Activated gamma-delta T cell treated with Interleukin-2 at 50 U/mL for 16 hours (primary cell): ENCODE measurements at places on chromosomes 1 and 21.

GRCh38 chr1:90946630-90947029 lies 75.2 kb downstream of the ZNF644 start:
- no peak for DNase-seq

- DNase-seq = no peak
Observed at GRCh38 chr1:75392278-75392677, 218.6 kb downstream of the SLC44A5 start.

GRCh38 chr1:110350360-110350759 lies 11.2 kb downstream of the RBM15 start:
- DNase-seq = no peak

GRCh38 chr1:102630041-102630440 lies 478.3 kb downstream of the COL11A1 start:
- no peak for DNase-seq

DNA sequence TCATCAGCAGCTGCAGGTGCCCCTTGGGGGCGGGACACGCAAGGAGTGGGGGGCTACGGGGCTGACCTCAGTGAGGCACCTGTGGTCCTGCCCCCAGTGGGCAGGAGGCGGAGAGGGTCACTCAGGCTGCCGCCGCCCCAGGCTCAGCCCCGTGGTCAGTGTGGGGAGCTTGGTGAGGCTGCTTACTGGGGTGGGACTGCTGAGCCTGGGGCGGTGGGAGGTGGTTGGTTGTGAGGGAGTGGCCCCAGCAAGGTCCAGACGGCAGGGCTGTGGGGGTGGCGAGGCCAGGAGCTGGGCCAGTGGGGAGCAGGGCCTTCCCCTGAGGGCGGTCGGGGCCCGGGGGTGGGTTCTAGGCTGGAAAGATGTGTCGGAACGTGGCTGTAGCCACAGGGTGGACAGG lies 14.3 kb downstream of the PFKL start:
- no peak for DNase-seq

DNA sequence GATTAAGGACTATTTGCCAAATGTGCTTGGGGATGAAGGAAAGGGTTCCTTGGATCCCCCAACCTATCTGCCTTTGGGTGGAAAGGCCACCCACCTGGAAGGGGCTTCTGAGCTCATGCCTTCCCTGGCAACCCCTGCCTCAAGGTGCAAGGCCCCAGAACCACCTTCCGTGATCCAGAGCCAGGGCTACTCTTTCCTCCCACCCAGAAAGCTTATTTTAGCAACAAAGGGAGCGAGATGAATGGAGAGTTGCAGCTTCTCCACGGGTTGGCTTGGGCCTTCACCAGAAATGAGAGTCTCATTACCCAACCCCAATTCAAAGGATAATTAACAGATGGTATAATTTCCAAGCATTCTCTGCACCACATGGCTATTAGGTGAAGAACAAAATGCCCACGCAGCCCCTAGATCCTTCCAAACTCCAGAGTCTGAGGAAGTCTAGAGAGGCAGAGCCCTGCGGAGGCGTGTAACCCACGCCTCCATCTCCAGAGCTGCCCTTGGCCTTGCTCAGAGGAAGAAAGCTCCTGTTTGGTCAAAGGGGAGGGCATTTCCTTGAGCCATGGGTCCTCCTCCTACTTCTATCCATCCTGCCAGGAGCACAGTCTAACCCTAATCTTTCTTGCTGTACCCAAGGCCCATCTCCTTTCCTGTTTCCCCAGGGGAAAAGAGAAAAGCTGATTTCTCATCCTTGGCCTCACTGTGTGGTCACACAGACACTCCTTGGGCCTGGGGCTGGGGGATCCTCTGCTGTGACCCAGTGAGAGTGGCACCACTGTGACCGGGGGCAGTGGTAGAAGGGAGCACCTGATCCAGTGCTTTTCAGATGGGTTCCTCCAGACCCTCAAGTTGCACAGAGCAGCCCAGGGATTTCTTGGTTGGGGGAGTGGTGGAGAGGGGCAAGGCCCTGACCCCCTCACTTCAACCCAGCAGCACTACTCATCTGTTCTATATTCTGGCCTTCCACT lies 1.7 kb upstream of the CELSR2 start:
- no peak for DNase-seq

DNA sequence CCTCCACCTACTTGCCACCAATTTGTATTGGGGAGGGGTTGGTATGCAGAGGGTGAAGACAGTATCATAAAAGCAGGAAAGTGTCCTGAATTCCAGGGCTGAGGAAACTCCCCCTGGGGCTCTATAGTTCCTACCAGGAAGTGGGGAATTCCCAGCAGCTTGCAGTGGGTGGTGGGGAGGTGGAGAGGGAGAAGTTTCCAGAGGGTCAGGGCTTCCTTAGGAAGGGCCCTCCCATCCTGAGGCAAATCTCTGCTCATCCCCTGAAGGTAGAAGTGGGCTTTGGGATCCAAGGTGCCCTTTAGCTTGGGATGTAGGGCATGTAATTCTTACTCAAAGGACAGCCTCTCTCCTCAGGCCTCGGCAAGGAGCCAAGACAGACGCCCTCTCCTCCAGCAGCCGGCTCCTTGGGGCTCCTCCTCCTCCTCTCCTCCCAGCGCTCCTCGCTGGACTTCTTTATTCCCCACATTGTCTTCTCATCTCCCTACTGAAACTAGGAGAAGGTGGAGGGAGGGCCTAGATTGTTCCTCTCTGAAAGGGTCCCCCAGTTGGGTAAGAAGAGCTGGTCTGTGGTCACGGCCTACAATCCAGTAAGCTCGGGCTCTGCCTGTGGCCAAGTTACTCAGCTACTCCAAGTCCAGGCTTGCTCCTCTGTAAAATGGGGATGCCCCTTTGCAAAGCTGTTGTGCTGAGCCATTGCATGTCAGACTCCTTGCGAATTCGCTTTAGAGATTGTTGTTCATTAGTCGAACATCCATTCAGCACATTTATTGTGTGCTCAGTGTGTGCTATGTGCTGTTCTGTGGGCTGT lies 17.9 kb upstream of the CSF1 start:
- no peak for DNase-seq

- DNase-seq = no peak
Observed at GRCh38 chr1:162951553-162952315, 90.8 kb upstream of the CCDC190 start.

GRCh38 chr1:91750398-91750996 lies 135.5 kb downstream of the TGFBR3 start:
- DNase-seq = no peak

DNA sequence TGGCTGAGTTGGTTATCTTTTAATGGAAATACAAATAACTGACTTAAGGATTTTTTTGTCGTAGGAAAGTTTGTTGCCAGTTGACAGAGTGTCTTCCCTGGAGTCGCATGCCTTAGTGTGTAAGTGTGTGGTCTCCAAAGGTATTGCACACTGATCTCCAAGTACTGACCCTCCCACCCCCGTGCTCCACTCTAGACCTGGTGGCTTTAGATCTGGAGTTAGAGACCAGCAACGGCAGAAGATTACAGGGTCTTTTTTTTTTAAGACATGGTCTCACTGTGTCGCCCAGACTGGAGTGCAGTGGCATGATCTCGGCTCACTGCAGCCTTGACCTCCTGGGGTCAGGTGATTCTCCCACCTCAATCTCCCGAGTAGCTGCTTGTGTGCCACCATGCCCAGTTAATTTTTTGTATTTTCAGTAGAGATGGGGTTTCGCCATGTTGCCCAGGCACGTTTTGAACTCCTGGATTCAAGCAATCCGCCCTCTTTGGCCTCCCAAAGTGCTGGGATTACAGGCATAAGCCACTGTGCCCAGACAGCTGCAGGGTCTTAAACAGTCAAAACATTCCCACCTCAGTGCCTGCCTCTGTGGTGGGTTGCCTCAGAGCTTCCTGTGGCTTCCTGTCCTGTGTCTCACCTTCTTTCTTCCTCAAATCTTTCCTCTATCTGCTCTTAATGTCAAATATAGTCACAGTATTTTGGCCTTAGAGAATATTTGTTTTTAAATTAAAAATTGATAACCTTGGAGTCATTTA lies 6.9 kb downstream of the TRAPPC10 start:
- DNase-seq = peak; percentile 13

DNA sequence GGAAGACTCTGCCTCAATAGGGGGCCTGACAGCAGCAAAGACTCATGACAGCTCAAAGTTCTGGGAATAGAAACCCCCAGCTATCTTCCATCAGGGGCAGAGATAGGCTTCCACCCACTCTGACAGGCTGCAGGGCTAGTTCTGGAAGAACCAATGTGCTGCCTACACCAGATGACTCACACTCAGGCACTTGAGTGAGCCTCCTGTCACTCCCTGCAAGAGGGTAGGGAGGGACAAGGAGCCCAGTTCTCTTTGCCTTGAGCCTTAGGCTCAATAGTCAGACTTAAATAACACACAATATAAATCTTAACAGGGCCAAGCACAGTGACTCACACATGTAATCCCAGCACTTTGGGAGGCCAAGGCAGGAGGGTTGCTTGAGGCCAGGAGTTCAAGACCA lies 386.4 kb downstream of the HHAT start:
- no peak for DNase-seq

DNA sequence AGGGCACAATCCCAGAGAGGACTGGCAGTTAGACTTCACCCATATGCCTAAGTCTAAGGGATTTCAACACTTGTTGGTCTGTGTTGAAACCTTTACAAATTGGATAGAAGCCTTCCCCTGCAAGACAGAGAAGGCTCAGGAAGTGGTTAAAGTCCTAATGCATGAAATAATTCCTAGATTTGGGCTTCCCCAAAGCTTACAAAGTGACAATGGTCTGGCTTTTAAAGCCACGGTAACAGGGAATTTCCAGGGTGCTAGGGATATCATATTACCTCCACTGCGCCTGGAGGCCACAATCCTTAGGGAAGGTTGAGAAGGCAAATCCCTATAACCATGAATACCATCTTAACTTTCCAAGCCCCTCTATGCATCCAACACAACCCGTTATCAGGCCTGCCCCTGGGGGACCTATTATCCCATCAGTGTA lies 3.3 kb upstream of the FMO4 start:
- no peak for DNase-seq

GRCh38 chr1:179867493-179868330 lies 9.9 kb downstream of the TOR1AIP2 start:
- peak; percentile 43 for DNase-seq

DNA sequence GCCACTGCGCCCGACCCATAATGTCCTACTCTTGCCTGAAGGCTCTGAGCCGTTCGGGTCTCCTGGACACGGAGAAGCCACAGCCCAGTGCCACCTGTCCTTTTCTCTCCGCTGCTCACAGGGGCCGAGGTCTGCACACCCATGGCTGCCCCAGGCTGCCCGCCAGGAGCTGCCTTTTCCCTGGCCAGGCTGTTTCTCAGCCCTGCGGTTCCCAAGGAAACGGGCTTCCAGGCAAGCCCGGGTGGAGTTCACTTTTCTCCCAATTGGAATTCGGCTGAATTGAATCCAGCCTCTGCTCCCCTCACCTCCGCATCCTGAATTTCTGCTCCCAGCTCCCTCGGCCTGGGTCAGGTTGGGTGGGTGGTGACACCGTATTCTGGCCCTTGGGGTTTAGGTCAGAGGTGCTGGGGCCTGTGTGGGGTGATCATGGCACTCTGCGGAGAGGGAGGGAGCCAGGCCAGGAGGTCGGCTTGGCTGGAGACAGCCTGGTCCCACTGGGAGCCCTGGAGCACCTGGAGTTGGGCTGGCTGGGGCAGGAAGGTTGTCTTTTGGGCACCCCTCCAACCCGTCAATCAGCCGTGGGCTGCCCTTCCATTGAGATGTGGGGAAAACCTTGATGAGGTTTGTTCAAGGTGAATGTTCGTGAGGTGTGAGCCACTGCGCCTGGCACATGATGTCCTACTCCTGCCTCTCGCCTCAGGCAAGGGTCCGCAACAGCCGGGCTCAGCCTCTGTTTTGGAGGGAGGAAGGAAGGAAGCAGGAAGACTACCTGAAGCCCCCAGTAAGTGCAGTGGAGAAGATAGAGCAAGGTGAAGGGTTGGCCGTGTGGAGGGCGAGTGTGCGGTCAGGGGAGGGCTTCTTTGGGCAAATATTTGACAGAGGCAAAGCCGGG lies 25.1 kb downstream of the RRP1 start:
- no peak for DNase-seq

DNA sequence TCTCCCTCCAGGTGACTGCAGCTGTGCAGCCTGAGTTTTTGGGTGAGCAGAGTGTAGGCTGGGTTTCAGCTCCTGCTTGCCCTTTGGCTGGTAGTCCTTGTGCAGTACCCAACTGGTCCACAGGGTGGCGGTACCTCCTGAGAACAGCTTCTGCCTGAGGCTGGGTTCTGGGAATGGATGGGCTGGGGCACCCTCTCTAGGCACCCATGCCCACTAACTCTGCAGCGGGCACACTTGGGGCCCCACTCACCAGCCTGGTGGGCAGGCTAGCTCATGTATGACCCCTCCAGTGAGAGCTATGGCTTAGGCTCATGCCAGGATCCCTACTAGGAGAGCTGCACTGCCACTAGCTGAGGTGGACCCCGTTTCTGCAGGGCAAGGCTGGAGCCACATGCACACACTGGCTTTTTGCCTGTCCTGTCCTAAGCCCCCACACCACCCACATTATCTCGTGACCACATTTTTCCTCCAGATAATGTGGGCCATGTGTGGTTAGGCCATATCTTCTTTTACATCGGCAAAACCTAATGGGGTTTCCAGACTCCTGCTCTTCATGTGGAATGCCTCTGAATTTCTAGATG lies 15.5 kb upstream of the GSTM4 start:
- peak; percentile 92 for DNase-seq

GRCh38 chr1:32216566-32216965 lies 5.6 kb downstream of the TMEM234 start:
- DNase-seq = no peak

GRCh38 chr21:45017039-45017960 lies 57.1 kb upstream of the ADARB1 start:
- DNase-seq = no peak

- no peak for DNase-seq
Observed at GRCh38 chr1:244291236-244292201, 160.2 kb downstream of the ADSS2 start.

DNA sequence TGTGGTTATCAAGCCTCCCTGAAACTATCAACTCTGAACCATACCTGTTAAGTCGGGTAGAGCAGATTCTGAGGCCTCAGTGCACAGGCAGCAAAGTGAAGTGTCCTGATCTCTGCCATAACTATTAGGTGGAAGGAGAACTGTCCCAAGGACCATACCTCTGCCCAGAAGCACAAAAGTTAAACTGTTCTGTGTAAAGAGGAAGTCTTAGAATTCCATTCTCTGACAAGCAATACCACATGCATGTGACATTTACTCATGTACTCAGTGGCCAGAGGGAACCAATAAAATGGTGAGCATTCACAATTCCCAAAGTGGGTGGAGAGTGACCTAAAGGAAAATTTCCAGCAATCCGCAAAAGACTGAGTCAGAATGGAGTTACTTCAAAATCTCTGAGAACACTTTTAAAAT lies 61.0 kb downstream of the TOR3A start:
- DNase-seq = no peak

- no peak for DNase-seq
Observed at GRCh38 chr1:53617851-53618499, 121.0 kb downstream of the GLIS1 start.

DNA sequence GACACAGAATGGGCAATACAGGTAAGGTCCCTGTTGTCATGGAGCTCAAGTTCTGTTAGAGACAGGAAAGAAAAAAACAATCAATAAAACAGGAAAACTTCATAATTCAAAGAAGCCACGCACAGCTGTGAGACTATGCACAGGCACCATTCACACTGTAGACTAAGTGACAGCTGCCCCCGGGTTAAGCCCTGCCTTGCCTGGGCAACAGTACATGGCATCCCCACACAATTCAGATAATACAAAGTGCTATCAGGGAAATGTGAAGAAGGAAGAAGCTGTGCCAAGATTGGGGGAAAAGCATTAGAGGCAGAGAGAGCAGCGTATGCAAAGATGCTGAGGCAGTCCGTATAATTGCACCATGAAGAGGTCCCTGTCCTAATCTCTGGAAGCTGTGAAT lies 9.0 kb upstream of the KCNE2 start:
- no peak for DNase-seq
